ENCODE measurements at places on chromosomes 5 and 9.

DNA sequence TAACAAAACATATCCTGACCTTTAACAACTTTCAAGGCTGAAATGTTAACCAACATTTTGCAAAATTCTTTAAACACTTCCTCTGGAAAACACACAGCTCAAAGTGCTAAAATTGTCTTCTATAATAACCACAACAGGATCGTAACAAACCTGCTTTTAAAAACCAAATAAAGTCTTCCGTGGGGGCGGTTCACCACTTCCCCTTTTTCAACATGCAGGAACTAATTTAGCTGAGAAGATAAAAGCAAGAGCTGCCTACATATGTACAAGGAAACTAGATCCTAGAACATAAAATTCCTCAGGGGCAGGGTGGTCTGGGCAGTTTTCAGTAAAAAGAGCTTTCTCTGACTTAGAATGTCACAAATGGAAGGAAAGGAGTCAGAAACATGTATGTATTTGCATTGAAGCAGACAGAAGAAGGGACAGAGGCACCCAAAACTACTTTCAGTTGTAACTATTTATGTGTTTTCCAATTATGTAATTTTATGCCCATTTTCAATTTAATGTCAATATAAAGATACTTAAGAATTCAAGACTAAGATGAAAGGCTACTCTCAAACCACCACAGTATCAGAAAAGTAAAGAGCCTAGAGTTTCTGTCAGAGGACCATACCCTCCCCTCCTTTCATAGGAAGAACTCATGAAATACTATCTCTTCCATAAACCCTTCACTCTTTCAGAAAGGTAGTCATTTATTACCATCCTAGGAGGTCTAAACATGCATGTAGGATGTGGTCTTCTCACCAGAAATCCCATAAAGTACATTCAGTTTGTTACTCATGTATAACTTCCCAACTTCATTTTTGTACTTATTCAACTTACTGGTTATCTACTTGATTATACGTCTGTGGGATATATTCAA lies 185.9 kb upstream of the RASA1 start:
- DNase-seq = no peak

DNA sequence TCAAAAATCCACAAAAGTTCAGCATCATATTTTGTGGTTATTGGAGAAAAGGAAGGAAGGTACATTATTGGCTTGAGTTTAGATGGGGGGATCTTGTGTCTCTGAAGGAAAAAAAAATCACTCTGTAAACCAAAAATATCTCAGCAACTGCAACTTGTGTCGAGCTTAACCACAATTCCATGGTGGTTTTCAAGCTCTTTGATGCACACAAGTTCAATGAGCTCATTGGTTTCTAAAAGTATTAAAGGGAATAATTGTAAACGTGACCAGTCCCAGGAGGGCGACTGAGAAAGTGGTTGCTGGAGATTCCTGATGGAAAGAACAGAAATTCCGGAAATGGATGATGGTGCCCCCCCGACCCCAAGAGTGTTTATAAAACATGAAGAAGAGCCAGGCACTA lies 173.8 kb downstream of the PSAT1 start:
- DNase-seq = no peak

- no peak for DNase-seq
These were observed 10.4 kb downstream of the KIF12 start for GRCh38 chr9:114088571-114089170.

DNA sequence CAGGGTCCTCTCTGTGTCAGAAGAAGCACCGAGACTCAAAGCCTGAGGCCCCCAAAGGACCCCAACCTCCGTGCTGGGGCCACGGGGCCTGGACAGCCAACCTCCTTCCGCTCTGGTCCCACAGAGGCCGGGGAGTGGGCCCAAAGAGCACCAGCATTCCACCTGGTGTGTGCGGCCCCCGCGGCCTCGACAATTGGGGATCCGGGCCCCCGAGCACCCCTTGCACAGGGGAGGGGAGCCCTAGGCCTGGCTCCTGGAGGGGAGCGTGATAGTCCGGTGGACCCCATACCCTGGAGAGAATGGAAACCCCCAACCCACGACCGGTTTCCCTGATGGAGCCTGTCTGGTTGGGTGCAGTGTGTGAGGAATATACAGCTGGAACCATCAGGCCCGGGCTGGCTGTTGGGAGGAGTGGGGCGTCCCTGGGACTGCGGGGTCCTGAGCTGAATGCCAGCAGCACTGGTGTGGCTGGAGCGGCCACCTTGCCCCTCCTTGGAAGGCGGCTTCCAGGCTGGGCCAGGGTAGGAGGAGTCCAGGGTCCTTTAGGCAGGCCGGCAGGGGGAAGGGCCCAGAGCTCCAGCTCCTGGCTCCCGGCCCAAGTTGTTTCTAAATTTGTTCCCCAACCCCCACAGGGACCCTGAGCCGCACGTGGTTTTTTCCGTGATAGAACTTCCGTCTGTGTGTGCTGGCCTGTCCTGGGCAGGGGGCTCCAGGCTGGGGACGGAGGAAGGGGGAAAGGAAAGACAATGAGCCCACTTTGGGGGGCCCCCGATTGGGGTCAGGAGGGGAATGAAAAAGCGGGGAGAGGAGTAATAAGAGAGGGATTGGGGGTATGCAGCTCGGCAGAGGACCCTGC lies 825 bp upstream of the TOR4A start:
- DNase-seq = peak; percentile 68

DNA sequence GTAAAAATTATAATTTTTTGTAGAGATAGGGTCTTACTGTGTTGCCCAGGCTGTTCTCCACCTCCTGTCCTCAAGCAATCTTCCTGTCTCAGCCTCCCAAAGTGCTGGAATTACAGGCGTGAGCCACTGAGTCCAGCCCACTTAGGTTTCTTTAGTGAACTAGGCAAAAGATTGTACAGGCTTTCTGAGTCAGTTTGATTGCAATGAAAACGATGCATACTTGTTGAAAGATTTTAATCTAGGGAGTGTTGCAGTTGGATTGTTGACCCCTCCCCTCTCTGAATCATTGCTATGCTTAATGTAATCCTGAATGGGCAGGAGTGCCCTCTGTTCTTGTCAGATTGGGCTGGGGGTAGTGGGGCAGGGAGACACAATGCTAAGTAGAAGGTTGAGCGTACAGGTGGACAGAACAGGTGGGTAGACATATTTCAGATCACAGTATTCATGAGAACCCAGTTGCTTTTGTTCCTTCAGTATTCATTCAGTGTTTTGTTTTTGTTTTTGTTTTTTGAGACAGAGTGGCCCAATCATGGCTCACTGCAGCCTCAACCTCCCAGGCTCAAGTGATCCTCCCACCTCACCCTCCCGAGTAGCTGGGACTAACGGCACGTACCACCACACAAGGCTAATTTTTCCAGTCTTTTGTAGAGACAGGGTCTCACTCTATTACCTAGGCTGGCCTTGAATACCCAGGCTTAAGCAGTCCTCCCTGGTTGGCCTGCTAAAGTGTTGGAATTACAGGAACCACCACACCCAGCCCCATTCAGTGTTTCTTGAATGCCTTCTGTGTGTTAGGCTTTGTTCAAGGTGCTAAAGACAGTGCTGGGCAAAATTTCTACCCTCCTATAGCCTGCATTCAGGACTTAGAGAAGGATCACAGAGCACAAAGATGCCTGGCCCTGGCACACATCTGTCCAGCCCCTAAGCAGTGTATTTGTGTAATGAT lies 70.1 kb downstream of the KIAA1958 start:
- DNase-seq = no peak

DNA sequence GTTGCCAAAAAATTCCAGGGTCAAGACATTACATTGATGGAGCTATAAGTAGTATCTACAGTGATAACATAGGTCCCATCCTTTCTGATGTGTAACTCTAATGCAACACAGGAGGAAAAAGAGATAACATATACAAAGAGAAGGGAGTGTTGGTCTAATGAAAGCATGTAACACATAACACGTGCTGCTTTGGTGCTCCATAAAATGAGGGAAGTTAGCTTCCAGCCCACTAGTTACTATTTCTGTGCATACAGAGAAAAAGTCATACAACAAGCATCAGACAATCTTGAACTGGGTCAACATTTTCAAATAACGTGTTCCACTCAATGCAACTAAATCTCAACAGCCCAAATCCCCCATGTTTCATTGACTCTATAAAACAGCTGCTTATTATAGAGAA lies 11.7 kb downstream of the MLLT3 start:
- DNase-seq = no peak

DNA sequence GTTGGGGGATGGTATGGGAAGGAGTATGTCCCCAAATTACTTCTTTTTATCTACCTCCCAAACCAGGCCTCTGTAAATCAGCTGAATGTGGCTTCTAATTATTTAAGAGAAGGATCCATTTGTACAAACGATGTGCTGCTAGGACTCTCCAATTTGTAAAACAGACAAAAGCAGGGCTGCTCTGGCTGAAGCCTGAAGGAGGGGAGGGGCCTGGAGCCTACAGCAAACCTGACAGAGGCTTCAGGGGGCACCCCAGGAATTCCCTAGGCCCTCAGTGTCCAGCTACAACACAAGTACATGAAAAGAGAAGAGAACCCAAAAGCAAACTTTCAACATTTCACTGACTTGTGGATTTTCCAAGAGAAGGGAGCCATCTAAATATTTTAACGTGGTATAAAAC lies 939.4 kb upstream of the DMAC1 start:
- DNase-seq = no peak

GRCh38 chr5:73393611-73394489 lies 54.7 kb downstream of the FOXD1 start:
- no peak for DNase-seq

DNA sequence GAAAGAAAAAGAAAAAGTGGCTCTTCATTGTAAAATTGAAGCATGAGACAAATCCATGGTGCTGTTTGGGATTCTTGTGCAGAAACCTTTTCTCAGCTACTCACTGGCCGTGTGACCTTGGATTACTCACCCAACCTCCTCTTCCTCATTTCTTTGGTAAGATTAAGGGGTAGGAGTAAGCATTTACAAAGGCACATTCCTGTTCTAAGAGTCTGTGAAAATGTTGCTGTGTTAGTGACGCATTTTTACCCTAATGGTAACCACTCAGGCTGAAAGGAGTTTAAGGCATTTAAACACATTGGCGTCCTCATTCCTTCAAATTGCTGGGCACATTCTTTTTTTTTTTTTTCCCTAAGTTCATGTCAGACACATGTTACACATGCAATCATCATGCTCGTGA lies 4.3 kb downstream of the RAI14 start:
- no peak for DNase-seq

GRCh38 chr5:15085671-15086070 lies 214.1 kb upstream of the ANKH start:
- DNase-seq = no peak

DNA sequence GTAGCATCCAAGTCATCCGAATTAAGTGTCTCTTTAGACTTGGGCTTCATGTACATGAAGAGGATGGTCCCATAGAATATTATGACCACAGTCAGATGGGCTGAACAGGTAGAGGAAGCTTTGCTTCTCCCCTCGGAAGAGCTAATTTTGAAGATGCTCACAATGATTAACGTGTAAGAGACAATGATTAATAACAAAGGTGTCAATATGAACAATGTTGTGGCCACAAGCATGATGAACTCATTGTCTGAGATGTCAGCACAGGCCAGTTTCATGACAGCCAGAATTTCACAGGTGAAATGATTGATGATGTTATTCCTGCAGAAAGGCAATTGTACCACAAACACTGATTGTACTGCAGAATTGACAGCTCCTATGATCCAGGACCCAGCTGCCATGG lies 626 bp downstream of the OR13C2 start:
- no peak for DNase-seq

GRCh38 chr9:77533671-77534070 lies 114.5 kb downstream of the GNA14 start:
- DNase-seq = no peak

- DNase-seq = no peak
These were observed 409.7 kb downstream of the ADGRV1 start for GRCh38 chr5:90968319-90968718.

DNA sequence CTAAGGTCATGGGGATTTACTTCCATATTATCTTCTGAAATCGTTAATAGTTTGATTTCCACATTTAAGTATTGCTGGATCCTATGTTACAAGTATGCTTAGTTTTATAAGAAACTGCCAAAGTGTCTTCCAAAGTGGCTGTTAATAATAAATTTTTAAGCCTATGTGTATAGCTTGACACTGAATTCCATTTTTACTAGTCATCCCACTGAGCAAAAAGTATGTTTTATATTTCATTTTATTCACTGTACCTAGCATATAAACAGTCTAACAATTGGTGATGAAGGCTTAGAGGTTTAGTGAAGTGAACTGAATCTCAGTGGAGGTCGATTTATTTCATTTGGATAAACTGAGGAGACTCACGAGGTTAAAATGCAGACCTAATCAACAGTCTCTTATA lies 174.6 kb downstream of the ADAMTS6 start:
- DNase-seq = no peak

GRCh38 chr5:109630093-109630492 lies 59.6 kb upstream of the MAN2A1 start:
- DNase-seq = no peak

- DNase-seq = no peak
These were observed 118.8 kb downstream of the WNK2 start for GRCh38 chr9:93302586-93303257.

DNA sequence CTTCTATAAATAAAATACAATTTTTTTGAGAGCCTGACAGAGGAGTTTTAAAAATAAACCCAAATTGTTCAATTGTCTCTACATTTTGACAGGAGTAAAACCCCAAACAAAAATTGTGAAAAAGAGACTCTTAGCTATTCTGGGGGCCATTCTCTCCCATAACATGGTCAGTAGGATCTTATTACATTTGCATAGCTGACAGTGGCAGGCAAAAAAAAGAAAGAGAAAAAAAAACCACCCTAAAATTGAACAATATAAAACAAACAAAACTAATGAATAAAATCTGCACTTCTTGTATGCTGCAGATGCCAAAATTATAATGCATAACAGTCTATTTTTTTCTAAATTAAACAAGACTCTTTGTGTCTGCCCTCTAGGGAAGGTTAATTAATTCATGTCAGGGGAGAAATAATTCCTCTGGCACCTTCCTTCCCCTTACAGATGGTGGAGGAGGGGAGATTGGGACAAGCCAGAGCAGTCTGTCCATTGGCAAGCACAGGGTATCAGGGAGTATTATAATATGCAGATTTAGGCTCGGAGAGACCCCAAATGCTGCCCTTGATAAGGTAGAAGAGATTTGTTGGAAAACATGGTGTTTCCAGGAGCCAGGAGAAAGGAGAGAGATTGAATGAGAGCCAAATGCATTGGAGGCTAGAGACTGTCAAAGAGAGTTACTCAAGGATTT lies 79.7 kb upstream of the CDH6 start:
- no peak for DNase-seq

- peak; percentile 21 for DNase-seq
These were observed 97.5 kb downstream of the COL5A1 start for GRCh38 chr9:134738869-134739659.

- no peak for DNase-seq
These were observed 166.6 kb downstream of the FANCC start for GRCh38 chr9:95150903-95151302.

GRCh38 chr9:34962546-34962945 lies 4.5 kb downstream of the PHF24 start:
- DNase-seq = no peak

GRCh38 chr5:57172466-57173318 lies 1.2 kb upstream of the GPBP1 start:
- no peak for DNase-seq

GRCh38 chr5:107700481-107700880 lies 29.7 kb upstream of the EFNA5 start:
- no peak for DNase-seq
